ENCODE measurements at places on chromosomes 2 and 18. TPM values are rescaled to one million over a fixed set of nuclear protein-coding genes. Genes with fewer than 3 reads are reported as not detected.

GPR55 gene
- total RNA-seq = not detected

IL1R1 gene
- total RNA-seq = 35.7 TPM

DYNAP gene
- total RNA-seq = not detected

GRB14 gene
- 5.0 TPM for total RNA-seq

DPP4 gene
- 1.1 TPM for total RNA-seq

MC4R gene
- total RNA-seq = not detected

ALMS1 gene
- 10.8 TPM for total RNA-seq

CYRIA gene
- total RNA-seq = 0.30 TPM

ATP6V1B1 gene
- total RNA-seq = 3.6 TPM

Data from A549 treated with Hydrocortisone at 1 μM for 4 hours (cell line).